ENCODE measurements at places on chromosomes 3 and 15.

DNA sequence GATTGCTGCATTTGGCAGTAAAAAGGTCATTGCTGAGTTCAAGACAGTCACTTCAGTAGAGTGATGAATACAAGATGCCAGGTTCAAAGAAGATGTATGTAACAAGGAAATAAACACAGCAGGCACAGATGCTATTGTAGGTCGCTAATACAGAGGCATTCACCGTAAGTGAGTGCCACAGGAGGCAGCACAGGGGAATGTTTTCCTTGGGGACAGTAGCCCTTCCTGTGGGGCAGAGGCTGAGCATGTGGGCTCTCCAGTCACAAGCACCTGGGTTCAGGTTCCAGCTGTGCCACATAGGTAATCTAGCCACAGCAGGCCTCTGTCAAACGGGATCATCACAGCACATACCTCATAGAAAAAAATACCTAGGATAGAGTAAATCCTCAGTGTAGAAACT, 86.3 kb downstream of the RSL24D1 start:
- H3K36me3 ChIP-seq, result no peaks in the 10 kb centered on the region
- DNase-seq, result no peak
- no peak overlapping the region for H3K4me3 ChIP-seq

DNA sequence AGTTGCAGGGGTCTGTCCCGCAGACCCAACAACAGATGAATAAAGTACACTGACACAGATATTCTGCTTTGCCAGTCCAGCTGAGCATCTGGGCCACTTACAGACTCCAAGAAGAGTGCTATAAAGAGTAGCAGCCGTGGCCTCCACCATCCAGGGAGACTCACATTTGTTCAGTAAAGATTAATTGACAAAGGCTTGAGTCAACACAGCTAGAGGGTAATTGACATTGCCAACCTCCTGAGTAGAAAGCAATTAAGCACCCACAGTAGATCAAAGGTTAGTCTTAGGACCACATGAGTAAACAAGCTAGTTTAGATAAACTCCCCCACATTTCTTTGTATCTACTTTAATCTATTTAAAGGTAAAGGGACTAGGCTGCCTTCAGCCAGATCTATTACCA, 16.3 kb upstream of the CRTC3 start:
- no peak overlapping the region for H3K27ac ChIP-seq
- no peaks in the 10 kb centered on the region for H3K27me3 ChIP-seq
- no peaks in the 10 kb centered on the region for H3K36me3 ChIP-seq
- no peak for DNase-seq
- H3K4me1 ChIP-seq, result no peaks in the 10 kb centered on the region
- no peak overlapping the region for H3K4me3 ChIP-seq

- DNase-seq, result no peak
- H3K36me3 ChIP-seq, result no peaks in the 10 kb centered on the region
- H3K27ac ChIP-seq, result no peak overlapping the region
- no peaks in the 10 kb centered on the region for H3K4me1 ChIP-seq
- H3K4me3 ChIP-seq, result no peak overlapping the region
- H3K27me3 ChIP-seq, result no peaks in the 10 kb centered on the region
These were observed 461.3 kb downstream of the MCTP2 start for GRCh38 chr15:94692710-94693109.

DNA sequence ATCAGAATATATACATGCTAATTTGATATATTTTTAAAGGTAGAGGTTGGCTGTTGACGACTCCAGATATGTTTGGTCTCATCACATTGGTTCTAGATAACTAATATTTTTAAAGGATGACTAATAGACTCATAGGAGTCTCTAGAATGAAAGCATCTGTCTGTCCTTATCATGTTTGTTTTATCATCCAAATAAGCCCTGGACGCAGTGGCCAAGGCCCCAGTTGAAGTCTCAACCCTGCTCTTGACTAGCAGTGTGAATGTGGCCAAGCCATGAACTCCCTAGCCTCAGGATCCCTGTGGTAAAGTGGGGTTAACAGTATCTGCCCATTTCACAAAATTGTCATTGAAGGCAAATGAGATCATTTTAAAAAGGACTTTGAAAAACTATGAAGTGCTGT, 53.6 kb downstream of the ABHD2 start:
- no peaks in the 10 kb centered on the region for H3K27me3 ChIP-seq
- DNase-seq, result no peak
- peaks cover 88% of the 10 kb centered on the region for H3K4me1 ChIP-seq
- no peak overlapping the region for H3K4me3 ChIP-seq

DNA sequence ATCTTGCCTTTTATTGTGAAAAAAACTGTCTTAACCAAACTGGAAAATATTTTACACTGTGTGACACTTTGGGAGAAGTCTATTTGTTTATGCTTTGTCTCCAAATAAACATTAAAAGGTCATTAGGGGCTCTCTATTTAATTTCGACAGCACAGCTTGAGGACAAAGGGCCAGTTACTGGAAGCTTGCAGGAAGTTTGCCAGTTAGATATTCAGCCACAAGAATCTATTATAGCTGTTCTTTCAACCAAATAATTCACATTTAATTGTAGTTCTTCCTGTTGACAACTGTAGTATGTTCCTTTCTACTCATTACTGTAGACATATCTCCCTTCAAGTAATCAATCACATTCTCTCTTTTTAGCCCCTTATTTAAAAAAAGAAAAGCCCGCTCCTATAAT, 6.1 kb downstream of the CP start:
- H3K4me3 ChIP-seq, result no peak overlapping the region
- H3K27me3 ChIP-seq, result no peaks in the 10 kb centered on the region
- H3K4me1 ChIP-seq, result no peaks in the 10 kb centered on the region
- DNase-seq, result no peak
- H3K36me3 ChIP-seq, result no peaks in the 10 kb centered on the region

- no peaks in the 10 kb centered on the region for H3K27me3 ChIP-seq
- no peaks in the 10 kb centered on the region for H3K36me3 ChIP-seq
- H3K4me3 ChIP-seq, result no peak overlapping the region
- DNase-seq, result no peak
- peaks cover 3% of the 10 kb centered on the region for H3K4me1 ChIP-seq
- H3K27ac ChIP-seq, result peak overlapping the region; percentile 55
These were observed 325.5 kb downstream of the CHST2 start for GRCh38 chr3:143445118-143445517.

- DNase-seq, result no peak
- H3K27me3 ChIP-seq, result no peaks in the 10 kb centered on the region
- no peak overlapping the region for H3K27ac ChIP-seq
- H3K36me3 ChIP-seq, result no peaks in the 10 kb centered on the region
- H3K4me3 ChIP-seq, result no peak overlapping the region
- peaks cover 4% of the 10 kb centered on the region for H3K4me1 ChIP-seq
These were observed 4.5 kb upstream of the USP19 start for GRCh38 chr3:49124991-49125670.

DNA sequence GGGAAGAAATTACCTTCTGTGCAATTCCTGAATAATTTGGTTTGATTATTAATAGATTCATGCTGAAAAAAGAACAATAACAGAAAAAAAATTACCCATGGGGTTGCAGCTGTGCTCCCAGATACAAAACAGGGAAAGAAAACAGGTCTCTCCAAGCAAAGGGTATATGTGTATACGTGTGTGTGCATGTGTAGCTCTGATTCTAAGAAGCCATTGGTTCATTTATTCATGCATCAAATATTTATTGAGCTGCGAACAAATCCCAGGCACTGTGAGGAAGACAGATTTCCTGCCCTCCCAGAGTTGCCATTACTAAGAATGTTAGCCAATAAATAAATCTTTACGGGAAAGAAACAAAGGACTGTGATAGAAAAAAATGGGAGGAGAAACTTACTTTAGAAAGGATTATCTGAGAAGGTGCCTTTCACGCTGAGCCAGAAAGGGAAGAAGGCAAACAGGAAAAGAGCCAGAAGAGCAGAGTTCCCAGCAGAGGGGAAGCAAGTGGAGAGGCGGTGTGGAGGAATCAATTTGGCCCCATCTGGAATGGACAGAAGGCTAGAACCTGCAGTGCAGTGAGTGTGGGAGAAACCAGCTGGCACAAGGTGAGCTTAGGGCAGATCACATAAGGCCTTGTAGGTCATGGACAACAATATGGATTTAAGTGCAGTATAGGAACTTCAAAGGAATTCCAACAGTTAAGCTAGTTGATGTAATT, 20.7 kb downstream of the CHL1 start:
- H3K27me3 ChIP-seq, result no peaks in the 10 kb centered on the region
- no peaks in the 10 kb centered on the region for H3K4me1 ChIP-seq
- no peak overlapping the region for H3K27ac ChIP-seq
- no peak overlapping the region for H3K4me3 ChIP-seq
- no peak for DNase-seq

DNA sequence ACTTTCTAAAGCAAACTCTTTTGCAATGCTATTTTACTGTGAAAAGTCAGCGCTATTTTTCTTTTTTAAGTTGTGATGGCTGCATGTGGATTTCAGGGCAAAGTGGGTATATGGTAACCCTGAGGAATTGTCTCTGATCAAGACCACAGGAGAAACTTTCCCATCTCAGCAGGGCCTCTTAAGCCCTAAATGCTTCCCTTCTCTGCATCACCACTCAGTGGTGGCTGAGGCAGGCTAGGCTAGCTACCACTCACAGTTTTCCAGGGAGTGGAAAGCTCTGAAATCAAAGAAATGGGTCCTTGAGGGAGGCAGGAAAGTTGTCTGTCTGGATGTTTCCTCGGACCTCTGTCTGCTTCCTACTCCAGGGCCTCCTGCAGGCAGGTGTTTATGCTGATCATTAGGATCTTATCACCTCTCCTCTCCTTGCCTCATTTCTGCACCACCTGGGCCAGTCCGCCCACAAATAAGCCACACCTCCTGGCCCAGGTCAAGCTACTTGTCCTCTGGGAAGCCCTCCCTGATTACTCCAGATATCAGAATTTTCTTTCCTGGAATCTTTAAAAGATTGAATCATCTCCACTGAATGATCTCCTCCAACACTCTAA, 37.0 kb downstream of the CEMIP start:
- H3K27ac ChIP-seq, result no peak overlapping the region
- no peak overlapping the region for H3K4me3 ChIP-seq
- no peaks in the 10 kb centered on the region for H3K36me3 ChIP-seq
- no peaks in the 10 kb centered on the region for H3K27me3 ChIP-seq
- no peaks in the 10 kb centered on the region for H3K4me1 ChIP-seq
- no peak for DNase-seq

DNA sequence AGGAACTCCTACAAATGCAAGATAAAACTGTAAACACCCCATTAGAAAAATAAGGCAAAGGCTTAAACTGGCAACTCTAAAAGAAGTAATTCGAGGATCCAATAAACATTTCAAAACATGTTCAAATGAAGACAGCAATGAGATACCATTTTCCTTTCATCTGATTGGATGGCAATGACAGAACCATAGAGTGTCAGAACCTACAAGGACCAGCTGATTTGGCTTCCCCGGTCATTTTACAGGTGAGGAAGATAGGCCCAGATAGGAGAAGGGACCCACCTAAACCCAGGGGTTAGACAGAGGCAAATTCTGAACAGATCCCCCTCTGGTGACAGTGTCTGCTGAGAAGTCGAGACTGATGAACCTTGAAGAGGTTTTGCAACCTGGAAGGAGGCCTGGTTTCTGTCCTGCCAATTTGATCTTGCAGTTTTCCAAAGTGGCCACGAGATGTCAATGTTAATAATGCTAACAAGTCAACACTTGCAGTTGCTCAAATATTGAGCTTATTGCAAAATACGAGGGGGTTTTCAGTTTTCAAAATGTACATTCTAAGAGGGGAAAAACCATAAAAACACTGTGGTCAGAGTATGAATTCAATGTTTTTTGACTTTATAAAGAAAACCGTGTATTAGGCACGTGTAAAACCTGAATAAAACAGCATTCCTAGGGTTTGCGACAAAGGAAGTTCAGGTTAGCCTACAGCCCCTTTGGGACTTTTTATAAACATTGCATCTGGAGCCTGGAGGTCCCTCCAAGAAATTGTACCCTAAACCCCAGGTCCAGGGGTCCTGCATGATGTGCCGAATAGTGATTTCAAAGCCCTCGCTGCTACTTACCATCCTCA, 21.5 kb downstream of the CFAP161 start:
- H3K36me3 ChIP-seq, result no peaks in the 10 kb centered on the region
